ENCODE measurements at places on chromosomes 7 and 10.

DNA sequence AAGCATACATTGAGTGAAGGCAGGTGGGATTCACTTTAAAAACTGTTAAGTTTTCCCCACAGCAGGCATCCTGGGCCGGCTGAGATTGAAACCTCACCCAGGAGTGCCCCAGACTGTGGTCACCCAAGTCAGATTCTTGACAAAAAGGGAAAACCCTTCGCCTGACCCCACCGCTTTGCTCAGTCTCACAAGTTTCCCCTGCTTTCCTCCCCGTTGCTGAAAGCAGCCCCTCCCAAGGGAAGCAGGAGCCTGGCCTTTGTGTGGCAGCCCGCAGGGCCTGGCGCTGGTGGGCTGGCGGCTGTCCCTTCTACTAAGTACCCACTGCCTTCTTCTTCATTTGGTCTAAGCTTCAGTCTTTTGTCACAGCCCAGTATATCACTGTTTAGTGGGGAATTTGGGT lies 16.0 kb downstream of the RNF32 start:
- DNase-seq: no peak

DNA sequence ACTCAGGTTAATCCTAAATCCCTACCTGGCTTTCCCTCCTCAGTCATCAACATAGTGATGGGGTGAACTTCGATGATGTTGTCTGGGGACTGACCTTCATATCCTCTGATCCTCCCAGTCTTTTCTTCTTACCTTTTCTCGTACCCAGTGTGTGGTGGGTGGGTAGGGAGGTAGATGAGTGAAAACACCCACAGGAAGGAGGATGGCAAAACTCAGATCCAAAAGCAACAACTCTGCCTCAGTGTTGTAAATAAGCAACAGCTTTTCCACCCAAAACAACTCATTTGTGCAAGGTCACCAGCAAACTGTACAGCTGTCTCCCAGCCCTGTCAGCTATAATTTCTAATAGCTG lies 38.6 kb downstream of the VOPP1 start:
- DNase-seq: no peak

- DNase-seq: no peak
Observed at GRCh38 chr10:88117869-88118632, 254.6 kb downstream of the PTEN start.

GRCh38 chr7:36204044-36204663 lies 51.1 kb downstream of the EEPD1 start:
- no peak for DNase-seq

DNA sequence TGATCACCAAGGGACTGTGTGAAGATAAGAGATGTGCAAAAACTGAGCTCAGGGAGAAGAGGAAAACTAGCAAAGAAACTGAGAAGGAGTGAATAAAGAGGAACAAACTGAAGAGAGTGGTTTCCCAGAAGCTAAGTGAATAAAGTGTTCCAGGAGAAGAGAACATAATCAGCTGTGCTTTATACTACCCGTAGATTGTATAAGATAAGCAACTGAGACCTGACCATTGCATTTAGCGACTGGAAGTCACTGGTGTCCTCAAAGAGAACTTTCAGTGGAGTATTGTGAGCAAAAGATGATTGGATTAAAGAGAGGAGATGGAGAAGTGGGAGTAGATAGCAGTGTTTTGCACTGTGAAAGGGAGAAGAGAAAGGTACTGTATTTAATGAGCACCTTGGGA lies 14.6 kb downstream of the PHTF2 start:
- DNase-seq: no peak

- DNase-seq: no peak
Observed at GRCh38 chr10:58568428-58568935, 55.8 kb downstream of the BICC1 start.

DNA sequence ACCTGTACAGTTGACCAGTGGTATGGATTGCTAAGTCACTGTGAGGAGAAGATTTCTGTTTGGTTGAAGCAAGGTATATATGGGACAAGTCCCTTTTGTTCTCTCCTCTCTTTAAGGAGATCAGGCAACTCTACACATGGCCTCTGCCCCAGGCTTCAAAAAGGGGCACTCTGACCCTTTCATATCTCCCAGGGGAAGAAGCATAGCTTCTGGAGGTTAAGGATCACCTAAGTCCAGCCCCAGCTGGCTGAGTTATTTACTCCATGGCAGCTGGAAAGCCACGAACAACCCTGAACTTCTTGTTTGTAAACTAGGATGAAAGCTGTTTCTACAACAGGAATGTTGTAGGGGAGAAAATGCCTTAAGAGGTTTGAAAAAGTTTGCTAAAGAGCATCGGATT lies 129.2 kb upstream of the FEZF1 start:
- no peak for DNase-seq
